ENCODE measurements at places on chromosomes 3 and 15. TPM values are rescaled to one million over a fixed set of nuclear protein-coding genes. Genes with fewer than 3 reads are reported as not detected.
A peak's percentile ranks its signal among the peaks of the same experiment; 100 is the strongest.

DNA sequence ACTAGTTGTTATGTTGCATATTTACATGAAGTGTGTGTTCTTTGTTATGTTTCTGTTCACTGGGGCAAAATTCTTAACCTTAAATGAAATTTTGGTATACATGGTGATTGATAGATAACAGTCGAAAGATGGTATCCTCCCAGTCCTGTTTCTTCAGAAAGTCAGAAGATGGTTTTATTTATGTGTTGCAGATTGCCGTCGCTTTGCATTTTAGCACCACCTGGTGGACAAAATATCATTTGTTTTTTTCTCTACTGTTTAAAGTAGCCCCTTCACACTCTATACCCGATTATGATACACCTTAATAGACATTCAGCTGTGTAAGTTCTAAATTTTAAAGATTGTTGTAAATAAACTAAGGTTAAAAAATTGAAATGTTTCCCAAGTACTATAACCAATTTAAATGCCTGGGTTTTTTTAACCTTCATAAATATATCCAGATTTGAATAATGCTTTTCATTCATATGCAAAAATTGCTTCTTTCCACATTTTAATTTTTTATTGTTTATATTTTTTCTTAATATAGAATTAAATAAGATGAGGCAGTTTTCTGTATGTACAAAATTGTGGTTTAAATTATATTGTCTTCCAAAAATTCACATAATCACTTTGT lies 152.2 kb downstream of the ALCAM start:
- no peak for DNase-seq
- no peaks in the 10 kb centered on the region for H3K36me3 ChIP-seq
- no peak overlapping the region for H3K4me3 ChIP-seq
- H3K27ac ChIP-seq: no peak overlapping the region
- H3K4me1 ChIP-seq: no peaks in the 10 kb centered on the region

- H3K27me3 ChIP-seq: no peaks in the 10 kb centered on the region
- peaks cover 15% of the 10 kb centered on the region for H3K4me1 ChIP-seq
- no peak for DNase-seq
- no peaks in the 10 kb centered on the region for H3K36me3 ChIP-seq
- no peak overlapping the region for H3K4me3 ChIP-seq
- peak overlapping the region; percentile 20 for H3K27ac ChIP-seq
Measured at GRCh38 chr15:74443100-74443909, 9.5 kb upstream of the SEMA7A start.

- no peak overlapping the region for H3K4me3 ChIP-seq
- no peaks in the 10 kb centered on the region for H3K27me3 ChIP-seq
- no peaks in the 10 kb centered on the region for H3K36me3 ChIP-seq
- H3K27ac ChIP-seq: no peak overlapping the region
- DNase-seq: no peak
Measured at GRCh38 chr3:115040673-115041286, 106.3 kb downstream of the ZBTB20 start.

DNA sequence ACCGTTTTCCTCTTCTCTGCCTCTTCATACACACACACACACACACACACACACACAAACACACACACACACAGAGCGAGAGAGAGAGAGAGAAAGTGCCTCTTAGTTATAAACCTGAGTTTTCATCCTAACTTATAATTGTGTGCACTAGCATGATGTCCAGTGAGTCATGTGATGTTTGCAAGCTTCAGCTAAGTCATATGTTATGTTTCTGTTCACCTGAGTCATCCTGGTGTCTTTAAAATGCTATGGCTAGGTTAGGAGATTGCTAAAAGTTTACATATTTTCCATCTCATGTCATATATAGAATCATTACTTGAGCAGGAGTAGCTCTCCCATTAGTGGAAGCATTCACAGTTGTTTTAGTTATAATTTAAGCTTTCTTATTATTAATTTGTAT lies 155.8 kb downstream of the EPHA6 start:
- no peak overlapping the region for H3K27ac ChIP-seq
- H3K36me3 ChIP-seq: no peaks in the 10 kb centered on the region
- DNase-seq: no peak
- no peaks in the 10 kb centered on the region for H3K4me1 ChIP-seq
- no peaks in the 10 kb centered on the region for H3K27me3 ChIP-seq

DMXL2 gene
- 7.2 TPM for total RNA-seq

SPTBN5 gene
- 3.5 TPM for total RNA-seq

GOLGA6A gene
- not detected for total RNA-seq

Measured in heart right ventricle (tissue), 16 donors.